ENCODE measurements at places on chromosomes 3 and 15.

DNA sequence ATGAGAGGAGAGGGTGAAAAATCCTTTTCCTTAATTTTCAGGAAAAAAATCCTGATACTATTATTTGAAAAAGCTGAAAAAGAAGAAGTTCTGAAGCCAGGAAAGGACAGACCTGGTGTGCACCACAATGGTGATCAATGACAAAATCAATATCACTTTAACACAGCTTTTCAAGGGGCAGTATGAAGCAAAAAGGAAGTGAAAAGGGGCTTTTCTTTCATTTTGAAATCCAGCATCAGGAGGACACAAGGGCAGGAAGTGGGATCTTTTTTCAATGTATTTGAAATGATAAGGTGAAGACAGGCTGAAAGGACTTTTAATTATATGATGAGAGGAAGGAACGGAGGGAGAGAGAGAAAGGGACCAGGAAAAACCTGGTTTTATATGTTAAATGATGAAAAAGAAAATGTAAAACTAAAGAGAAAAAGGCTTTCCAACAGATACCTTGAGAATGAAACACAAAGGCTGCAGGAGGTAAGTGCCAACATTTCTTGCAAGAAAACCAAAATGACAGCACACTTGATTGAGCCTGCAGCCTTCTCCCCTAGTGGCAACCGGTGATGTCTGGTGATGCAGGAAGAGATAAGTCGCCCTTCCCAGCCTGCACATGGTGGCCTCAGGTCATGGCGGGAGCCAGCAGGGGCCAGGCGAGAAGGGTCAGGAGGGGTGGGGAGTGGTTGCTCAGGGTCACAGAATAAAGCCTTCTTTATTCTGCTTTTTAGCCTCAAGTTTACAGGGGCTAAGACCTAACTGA lies 236.7 kb upstream of the WNT5A start:
- DNase-seq: no peak

DNA sequence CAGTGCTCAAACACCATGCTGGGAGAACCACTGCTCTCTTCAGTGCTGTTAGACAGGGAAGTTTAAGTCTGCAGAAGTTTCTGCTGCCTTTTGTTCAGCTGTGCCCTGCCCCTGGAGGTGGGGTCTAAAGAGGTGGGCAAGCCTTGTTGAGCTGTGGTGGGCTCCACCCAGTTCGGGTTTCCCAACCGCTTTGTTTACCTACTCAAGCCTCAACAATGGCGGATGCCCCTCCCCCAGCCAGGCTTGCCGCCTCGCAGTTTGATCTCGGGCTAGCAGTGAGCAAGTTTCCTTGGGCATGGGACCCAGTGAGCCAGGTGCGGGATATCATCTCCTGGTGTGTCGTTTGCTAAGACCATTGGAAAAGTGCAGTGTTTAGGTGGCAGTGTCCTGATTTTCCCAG lies 670.2 kb upstream of the ALCAM start:
- DNase-seq: no peak

DNA sequence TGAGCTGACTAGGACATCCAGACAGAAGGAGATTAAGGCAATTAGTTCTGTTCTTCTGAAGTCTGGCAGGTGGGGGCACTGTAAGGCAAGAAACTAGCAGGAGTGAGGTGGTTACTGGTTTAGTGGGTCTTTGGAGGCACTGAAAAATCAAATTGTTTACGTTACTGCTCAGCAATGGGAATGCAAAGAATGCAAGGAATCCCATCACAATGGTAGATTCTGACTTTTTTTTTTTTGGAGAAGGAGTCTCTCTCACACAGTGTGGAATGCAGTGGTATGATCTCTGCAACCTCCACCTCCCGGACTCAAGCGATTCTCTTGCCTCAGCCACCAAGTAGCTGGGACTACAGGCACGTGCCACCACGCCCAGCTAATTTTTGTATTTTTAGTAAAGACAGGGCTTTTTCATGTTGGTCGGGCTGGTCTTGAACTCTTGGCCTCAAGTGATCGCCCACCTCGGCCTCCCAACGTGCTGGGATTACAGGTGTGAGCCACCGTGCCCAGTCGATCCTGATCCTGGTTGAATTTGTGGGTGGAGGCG lies 16.4 kb downstream of the FAM107A start:
- DNase-seq: peak; percentile 20

DNA sequence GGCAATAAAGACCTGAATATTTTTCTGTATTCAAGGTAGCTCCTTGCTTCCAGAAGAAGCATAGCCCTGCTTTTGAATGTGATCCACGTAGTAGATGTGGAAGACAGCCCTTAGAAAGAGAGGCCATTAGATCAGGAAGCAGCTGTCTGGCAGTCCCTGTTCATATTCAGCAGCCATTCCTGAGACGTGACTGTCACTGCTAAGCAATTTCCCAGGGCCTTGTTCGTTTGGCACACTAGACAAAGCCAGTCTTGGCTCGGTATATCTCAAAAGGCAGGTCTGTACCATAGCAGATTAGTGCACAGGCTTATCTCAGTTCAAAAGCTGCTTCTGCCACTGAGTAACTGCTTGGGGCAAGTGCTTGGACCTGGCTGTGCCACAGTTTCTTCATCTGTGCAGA lies 287.8 kb upstream of the MCTP2 start:
- DNase-seq: no peak

- DNase-seq: no peak
Observed at GRCh38 chr15:35680951-35681350, 135.0 kb upstream of the DPH6 start.

DNA sequence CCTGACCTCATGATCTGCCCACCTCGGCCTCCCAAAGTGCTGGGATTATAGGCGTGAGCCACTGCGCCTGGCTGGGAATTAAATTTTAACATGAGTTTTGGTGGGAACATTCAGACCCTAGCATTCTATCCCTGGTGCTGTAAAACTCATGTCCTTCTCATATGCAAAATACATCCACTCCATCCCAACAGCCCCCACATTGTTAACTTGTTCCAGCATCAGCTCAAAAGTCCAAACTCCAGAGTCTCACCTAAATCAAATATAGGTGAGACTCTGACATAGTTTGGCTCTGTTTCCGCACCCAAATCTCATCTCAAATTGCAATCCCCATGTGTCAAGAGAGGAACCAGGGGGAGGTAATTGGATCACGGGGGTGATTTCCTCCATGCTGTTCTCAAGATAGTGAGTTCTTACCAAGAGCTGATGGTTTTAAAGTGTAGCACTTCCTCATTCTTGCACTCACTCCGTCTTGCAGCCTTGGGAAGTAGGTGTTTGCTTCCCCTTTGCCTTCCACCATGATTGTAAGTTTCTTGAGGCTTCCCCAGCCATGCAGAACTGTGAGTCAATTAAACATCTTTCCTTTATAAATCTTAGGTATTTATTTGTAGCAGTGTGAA lies 96.2 kb upstream of the PLCL2 start:
- no peak for DNase-seq

GRCh38 chr3:17605032-17605431 lies 137.4 kb downstream of the TBC1D5 start:
- no peak for DNase-seq

DNA sequence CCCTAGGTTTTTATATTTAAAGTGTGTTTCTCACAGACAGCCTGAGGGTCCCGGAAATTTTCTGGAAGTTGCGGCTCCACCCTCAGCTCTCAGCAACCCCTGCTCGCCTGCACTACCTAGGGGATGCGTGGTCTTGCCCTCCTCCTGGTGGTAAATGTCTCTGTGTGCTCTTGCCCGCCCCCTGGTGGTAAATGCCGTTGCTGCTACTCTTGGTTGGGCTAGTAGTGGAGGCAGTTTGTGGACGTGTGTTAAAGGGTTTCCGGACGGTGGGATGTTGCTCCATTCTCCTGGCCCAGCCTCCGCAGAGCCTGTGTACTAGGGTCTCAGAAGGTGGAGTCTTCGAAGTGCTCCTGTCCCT lies 27.4 kb downstream of the STOML1 start:
- peak; percentile 81 for DNase-seq

DNA sequence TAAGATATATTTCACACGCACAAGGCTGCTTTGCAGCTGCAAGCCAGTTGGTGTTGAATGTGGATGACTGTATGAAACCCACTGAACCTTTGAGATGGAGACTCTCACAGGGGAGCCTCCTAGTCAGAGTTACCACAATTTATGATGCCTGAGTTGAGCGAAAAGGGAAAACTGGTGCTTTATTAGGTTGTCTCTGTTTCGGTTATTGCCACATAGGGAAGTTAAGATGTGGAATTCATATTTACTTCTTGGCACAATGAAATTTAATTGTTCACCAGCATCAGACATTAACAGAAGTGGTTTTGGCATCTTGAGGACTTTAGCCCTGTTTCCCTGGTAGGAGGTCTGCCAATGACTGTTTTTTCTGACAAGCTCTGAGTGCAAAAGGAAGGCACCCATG lies 358.2 kb downstream of the SQOR start:
- DNase-seq: no peak

DNA sequence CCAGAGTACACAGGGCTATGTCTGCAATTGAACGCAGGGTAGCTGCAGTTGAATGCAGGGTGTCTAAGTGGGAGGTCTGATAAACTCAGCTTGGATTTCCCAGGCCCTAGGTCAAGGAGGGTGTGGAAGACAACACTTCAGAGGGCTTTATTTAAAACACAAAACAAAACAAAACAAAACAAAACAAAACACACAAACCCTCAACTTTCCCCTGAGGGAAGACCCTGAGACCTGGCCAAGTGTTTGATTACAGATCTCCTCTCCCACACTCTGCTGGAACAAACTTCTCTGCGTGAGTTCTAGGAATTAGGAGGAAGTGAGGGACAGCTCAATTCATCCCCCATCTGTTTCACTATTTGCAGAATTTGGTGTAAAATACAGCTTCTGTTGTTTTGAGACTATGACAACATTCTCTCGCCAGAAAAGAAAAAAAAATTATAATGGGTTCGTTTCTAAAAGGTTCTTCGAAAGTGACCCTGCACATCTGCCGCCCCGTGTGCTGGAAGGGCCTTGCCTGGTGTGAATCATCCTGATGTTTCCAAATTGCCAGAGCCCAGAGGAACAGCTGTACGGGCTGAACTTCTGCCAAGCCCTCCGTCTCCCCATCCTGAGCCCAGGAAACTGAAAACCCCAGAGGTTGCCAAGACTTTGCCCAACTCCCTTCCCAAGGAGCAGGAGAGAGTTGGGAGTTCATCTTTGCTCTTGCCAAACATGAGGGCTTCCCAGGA lies 73.3 kb upstream of the RAD18 start:
- DNase-seq: no peak

- DNase-seq: no peak
Observed at GRCh38 chr3:88141458-88142083, 8.2 kb upstream of the C3orf38 start.

- no peak for DNase-seq
Observed at GRCh38 chr15:56295433-56295832, 51.8 kb upstream of the RFX7 start.

GRCh38 chr3:46462511-46462910 lies 2.2 kb downstream of the LTF start:
- DNase-seq: no peak

DNA sequence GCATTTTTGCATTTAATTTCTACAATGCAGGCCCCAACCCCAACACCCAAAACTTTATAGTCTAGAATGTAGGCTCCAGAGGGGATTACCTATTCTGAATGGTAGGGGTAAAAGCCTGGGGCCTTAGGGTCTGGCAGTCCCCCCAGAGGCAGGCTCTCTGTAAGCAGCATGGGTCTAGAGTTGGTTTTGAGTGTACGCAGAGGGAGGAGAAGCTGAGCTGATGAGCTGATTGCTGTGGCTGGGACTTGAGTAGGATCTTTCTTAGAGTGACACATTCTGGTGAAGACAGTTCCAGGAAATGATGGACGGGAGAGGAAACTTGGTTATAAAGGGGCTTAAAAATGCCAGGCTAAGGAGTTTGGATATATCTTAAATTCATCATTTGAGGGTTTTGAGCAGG lies 2.1 kb downstream of the LPP start:
- no peak for DNase-seq

DNA sequence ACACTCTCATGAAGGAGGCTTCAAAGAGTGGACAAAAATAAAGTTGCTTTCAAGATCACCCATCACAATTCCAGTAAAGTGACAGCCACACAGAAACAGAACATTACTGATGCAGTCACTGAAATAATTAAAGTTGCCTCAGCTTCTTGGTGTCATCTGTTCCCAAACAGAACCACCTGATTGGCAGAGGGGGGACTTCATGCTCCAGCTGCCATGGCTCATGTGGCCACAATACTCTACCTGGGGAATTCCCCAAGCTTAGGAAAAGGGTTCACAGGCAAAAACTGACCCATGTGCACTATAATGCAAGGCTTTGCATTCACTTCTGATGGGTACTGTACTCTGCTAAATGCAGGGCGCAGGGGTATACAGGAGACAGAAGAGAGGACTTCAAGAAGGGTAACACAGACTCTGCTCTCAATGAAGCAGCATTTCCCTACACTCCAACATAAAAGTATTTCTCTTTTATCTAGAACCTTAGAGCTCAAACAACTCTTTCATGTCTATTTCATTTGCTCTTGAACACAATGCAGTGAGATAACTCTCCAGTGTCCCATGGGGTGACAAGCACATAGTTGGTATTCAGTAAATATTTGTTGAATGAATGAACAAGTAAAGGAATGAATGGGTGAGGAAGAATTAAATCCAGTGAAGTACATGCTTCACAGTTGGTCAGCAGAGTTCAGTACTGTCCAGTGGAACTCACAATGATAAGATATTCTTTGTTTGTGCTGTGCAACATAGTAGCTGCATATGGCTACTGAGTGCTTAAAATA lies 8.6 kb upstream of the CTNNB1 start:
- no peak for DNase-seq

DNA sequence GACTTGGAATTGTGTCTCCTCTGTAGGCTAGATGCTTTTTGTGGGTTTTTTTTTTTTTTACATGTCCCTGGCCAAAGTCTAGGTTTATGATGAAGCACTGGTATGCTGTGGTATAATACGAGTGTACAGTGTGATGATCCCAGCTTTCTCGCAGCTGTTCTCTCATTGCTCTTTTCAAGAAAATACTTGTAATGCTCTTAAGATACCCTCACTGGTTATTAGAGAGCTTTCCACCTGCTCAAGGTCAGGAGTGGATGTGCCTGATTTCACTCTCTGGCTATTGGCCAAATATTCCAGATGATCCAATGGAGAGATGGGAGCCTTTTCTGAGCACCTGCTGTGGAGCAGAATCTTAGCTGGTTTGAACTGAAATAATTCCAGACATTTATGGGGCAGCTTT lies 215.1 kb downstream of the MYRIP start:
- DNase-seq: no peak

DNA sequence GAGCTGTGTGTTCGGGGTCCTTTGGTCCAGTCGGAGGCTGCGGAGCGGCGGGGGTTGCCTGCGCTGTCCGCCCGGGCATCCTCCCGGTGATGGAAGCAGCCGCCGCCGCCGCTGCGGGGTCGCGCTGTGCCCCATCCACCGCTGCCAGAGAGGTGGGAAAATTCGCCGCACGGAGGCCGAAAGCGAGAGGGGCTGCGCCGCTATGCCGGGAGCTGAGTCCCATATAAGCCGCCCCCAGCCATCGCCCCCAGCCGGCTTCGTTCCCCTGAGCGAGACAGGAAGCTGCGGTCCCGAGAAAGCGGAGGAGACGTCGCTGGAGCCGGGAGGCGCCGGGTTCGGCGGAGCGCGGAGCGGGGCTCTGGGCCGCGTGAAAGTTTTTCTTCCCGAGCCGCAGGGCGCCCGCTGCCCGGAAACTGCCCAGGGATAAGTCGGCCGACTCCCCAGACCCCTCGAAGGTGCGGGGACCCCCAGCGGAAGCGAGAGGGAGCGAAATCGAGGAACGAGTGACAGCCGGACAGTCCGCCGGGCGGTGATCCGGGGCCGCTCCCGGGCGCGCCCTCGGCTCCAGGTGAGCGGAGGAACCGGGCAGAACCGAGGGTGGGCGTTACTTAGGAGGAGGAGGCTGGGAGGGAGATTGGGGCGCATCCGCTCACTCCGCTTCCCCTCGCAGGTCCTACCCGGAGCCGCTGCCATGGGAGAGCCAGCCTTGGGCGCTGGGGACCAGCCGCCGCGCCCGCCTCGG lies 574 bp downstream of the CHST2 start:
- peak; percentile 57 for DNase-seq
